Fibroblast of the aortic adventitia (primary cell): ENCODE measurements at places on chromosomes 7 and 10. TPM values are rescaled to one million over a fixed set of nuclear protein-coding genes. Genes with fewer than 3 reads are reported as not detected.

The TNS3 gene
- total RNA-seq: 7.1 and 28.3 TPM in 2 replicates

The SPOCK2 gene
- 0.36 and 0.98 TPM in 2 replicates for total RNA-seq

The TAS2R4 gene
- 2.3 and 4.5 TPM in 2 replicates for total RNA-seq

The INA gene
- total RNA-seq: 0.33 and 0.90 TPM in 2 replicates
